NCI-H2029 treated with DMSO at 0.1 percent for 48 hours (cell line): ENCODE measurements at places on chromosomes 6 and 20.
A peak's percentile ranks its signal among the peaks of the same experiment; 100 is the strongest.

DNA sequence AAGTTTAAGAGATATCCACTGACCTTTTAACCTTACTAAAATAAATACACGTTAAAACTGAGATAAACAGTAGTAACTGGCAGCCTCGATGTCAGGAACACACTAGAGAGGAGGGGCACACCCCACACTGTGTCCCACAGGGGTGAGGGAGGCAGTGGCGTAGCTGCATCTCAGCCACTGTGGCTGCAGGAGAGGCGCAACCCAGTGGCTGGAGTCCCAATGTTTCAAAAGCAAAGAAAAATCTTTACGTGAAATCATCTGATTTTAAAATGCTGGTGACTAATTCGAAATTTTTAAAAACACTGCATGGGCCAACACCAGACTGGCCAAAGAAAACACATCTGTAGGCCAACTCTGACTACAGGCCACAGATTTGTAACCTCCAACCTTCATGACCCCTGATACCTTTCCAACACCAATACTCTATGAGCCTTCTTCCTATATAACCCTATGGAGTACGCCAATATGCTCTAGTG lies 54.7 kb downstream of the TRAM2 start:
- no peak for DNase-seq

DNA sequence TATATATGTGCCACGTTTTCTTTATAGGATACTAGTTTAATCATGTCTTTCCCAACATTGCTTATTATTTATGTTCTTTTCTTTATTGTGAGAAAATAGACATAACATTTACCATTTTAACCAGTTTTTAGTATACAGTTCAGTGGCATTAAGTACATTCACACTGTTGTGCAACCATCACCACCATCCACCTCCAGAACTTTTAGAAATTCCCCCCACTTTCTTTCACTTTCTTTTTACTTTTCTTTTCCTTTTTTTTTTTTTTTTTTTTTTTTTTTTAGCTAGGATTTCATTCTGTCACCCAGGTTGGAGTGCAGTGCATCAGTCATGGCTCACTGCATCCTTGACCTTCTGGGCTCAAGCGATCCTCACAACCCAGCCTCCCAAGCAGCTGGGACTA lies 18.5 kb downstream of the RBCK1 start:
- no peak for DNase-seq

GRCh38 chr6:46760925-46761324 lies 14.2 kb downstream of the ANKRD66 start:
- DNase-seq, result no peak

DNA sequence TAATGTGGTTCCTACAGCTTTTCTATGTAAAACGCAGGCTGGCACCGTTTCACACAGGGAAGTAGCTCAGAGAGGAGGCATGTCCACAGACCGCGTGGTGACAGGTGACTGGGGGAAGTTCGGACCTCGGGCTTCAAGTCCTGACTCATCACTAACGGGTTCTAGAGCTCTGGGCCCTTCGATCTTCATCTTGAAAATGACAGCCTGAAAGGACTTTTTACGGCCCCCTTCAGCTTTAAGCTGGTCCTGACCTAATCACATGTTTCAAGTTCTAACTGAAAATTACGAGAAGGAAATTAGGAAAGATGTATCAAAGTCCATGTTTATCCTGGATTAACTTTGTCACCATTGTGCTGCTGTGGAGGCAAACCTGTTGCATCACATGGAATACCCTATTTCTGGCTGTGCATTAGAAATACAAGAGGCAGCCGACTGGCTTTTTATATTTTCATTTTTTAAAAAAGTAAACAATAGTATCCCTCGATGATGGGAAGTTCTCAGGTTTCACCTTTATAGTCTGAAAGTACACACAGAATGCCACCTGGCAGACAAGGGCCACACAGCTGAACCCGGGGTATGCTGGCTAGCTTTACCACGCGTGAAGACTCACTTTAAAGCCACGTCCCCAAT lies 2.0 kb downstream of the MAN1A1 start:
- peak; percentile 71 for DNase-seq

- DNase-seq, result peak; percentile 19
Observed at GRCh38 chr6:17580518-17581048, 19.5 kb upstream of the FAM8A1 start.

DNA sequence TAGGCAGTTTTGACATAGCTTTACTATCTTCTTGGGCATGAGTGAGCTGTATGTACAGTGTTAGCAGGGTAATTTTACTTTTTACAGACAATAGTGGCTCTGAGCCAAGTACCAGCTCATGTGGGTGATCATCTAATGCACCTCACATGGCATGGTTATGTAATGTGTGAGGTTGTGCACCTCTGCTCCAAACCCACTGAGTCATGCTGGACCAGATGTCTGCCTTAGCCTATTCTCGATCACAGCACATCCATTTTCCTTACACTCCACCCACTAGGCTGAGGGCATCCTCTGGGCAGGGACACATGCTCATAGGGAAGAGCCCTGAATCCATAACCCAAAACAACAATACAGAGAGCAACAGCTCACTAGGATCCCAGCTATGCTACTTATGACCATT lies 71.6 kb upstream of the FBXL4 start:
- no peak for DNase-seq

- no peak for DNase-seq
Observed at GRCh38 chr6:104159045-104159618, 700.6 kb downstream of the HACE1 start.

DNA sequence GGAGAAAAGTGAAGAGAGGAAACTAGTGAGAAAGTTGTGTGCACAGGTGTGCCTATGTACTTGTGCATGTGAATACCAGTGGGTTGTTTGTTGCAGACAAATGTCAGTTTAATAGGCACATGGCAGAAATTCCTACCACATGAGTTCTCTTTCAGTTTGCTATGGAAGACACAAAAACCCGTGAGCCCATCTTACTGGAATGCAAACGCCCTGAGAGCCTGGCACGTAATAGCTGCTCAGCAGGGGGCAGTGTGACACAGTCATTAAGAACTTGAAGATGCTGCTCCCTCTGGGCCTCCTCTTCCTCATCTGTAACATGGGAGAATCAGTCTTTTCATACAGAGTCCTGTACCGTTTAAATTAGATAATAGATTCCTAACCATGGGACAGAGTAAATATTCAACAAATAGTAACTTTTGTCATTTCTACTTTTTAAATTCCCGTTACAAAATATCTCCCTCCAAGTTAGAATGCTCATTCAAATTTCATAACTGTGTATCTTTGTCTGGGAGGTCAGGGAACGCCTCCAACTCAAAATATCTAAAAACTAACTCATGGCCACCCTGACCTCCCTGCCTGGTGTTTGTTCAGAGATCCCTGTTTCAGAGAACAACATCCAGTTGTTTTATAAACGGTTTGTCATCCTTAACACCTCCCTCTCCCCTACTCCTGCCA lies 802.9 kb downstream of the MAFB start:
- no peak for DNase-seq

- peak; percentile 68 for DNase-seq
Observed at GRCh38 chr6:20632696-20633095, 98.4 kb downstream of the CDKAL1 start.

- peak; percentile 87 for DNase-seq
Observed at GRCh38 chr6:47097092-47097945, 55.2 kb upstream of the ADGRF1 start.

DNA sequence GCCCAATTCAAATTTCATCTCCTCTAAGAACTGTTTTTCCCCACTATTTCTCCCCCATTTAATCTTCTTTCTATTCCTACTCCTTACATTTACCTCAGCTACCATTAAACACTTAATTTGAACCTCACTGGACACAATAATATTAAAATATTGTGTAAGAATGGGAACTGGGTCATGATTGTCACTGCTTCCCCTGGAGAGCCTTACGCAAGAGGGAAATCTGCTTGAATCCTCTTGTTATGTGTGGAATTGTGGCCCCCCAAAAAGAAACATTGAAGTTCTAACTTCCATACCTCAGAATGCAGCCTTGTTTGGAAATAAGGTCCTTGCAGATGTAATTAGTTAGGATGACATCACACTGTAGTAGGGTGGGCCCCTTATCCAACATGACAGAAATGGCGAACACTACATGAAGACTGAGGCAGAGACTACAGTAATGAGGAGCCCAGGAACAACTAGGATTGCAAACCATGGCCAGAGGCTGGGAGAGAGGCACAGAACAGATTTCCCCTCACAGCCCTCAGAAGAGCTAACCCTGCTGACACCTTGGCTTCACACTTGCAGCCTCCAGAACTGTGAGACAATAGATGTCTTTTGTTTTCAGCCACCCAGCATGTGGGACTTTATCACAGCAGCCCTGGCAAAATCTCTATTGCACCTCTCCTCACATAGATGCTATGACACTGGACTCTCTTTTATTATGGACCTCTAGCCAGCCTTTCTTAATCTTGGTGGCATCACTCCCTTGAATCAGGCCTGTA lies 29.9 kb downstream of the HIVEP2 start:
- no peak for DNase-seq

DNA sequence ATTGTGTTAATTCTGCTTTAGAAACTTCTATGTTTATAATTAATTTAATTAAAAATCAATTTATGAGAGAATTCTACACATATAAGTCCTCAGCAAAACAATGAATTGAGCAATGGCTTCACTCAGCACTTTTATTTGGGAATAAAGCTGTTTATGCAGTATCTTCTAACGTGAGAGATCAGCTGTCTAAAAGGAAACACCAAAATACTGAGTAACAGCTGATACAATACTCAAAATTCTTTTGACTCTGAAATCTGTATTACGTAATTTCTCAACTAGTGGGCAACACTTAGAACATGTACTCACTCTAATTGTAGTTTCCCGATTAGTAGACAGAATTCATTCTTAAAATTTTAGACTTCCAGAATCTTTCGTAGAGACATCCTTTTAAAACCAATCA lies 49.8 kb downstream of the MAP3K7 start:
- DNase-seq, result no peak

GRCh38 chr6:85068221-85068620 lies 303.8 kb upstream of the TBX18 start:
- no peak for DNase-seq

GRCh38 chr6:35955071-35955470 lies 34.2 kb upstream of the SRPK1 start:
- DNase-seq, result no peak

DNA sequence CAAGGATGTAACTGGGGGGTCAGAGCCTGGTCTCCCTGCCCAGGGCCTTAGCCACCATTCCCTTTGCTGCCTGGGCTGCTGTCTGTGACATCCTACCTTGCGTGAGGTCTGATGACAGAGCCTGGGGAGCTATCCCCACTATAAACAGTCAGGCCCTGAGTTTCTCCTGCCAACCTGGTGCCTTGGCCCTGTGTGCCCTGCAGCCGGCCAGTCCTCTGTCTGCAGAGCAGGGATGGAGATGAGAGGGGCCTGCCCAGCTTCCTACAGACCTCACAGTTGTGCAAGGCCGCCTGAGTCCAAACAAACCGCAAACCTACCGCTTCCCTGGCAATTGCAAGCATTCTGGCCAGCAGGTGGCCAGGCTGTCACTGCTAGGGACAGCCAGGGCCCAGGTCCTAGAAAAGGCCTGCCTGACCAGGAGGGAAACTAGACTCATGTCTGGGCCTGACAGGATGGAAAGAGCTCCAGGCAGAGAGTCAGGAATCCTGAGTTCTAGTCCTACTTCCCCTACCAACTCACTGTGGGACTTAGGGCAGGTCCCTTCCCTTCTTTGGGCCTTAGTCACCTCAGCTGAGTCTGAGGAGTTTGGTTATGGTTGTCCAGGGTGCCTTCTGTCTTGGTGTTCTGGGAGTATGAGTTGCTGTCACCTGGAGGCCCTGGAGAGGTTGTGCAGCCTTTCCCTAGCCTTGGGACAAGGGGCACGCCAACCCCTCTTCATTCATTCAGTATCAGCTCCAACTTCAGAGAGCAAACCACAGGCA lies 86.2 kb downstream of the VEGFA start:
- DNase-seq, result no peak

GRCh38 chr6:110712238-110712637 lies 103.0 kb downstream of the CDK19 start:
- no peak for DNase-seq

- DNase-seq, result no peak
Observed at GRCh38 chr6:137365707-137366437, 128.3 kb downstream of the OLIG3 start.

- DNase-seq, result peak; percentile 20
Observed at GRCh38 chr6:81362246-81362645, 390.2 kb downstream of the TENT5A start.

GRCh38 chr6:133764008-133764753 lies 124.7 kb upstream of the TCF21 start:
- no peak for DNase-seq

GRCh38 chr6:108781419-108782100 lies 66.7 kb upstream of the ARMC2 start:
- no peak for DNase-seq

GRCh38 chr6:117449549-117450439 lies 24.1 kb upstream of the ROS1 start:
- peak; percentile 87 for DNase-seq

- DNase-seq, result no peak
Observed at GRCh38 chr6:5567890-5568289, 306.6 kb downstream of the FARS2 start.

GRCh38 chr6:69289689-69290495 lies 506.9 kb downstream of the LMBRD1 start:
- DNase-seq, result no peak

DNA sequence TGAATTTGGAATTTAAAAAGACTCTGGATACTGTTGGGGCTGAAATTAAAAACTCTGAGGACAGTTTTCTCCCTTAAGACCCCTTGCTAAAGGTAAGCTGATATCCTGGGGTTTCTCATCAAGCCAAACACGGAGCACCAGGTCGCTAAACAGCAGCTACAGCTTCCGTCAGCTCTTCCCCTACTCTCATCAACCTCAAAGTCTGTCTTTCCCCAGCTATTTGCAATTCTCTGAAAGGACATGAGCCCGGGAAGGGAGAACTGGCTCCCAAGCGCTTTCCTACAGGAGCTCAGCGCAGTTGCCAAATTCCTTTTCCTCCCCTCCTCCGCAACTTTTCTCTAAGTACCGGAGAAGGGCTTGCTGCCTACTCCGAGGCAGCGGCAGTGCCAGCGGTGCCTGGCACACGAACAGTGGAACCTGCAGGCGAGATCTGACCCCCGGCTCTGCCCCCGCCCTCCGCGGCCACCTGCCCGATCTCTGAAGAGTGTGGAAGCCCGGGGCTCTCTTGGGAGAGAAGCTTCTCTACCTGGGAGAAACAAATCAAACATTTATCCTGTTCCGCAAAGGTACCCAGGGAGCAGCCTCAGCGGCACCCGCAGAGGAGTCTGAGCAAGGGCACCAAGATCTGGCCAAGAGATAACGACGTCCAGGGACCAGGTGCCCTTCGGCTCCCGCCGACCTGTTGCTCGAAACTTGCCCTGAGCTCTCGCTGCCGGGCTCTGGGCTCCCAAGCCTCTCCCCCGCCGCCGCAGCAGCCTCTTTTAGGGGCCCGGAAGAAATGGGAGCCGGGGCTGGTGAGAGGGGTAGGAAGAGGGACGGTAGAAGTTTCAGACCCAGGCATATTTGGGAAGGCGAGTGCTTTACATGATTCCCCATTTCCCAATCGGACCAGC lies 2.2 kb downstream of the CBLN4 start:
- DNase-seq, result no peak

DNA sequence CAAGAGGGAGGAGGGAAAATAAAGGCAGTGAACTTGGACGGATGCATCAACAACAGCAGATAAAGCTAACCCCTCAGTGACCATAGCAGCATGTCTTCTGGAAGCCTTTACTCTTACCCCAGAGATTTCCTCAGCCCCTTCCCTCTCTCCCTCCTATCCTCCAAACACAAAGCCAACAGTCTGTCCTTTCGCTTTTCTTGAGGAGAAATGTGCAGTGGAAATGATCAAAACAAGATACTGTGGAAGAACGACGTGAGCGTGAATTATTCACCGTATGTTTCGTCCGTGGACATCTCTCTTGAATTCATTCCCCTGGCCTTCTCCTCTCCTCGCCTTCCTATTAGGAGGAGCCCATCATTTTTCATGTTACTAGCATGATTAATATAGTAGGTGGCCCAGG lies 8.5 kb downstream of the NRN1 start:
- DNase-seq, result no peak
